ENCODE measurements at places on chromosomes 7 and 10. TPM values are rescaled to one million over a fixed set of nuclear protein-coding genes. Genes with fewer than 3 reads are reported as not detected.

Gene TMEM270
- polyA plus RNA-seq = not detected

Gene FZD1
- polyA plus RNA-seq = 26.1 TPM

DNA sequence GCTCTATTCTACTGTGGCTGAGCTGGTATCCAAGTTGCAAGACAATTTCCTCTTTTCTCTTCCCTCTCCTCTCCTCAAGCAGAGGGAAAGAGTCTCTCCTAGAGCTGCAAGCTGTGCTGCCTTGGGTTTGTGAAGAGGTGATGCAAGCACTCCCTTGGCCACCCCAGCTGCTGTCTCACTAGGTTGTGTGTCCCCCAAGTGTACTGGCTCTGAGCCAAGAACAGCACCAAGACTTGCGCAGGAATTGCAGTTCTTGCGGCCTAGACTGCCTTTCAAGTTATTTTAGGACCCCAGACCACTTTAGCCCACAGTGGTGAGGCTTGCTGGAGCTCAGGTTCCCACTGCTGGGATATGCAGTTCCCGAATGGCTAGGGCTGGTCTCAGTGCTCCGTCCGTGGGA, 411.6 kb downstream of the DPP6 start:
- no peak for DNase-seq

Gene BRAT1
- polyA plus RNA-seq = 15.7 TPM

- DNase-seq = no peak
These were observed 464.5 kb upstream of the LRRN3 start for GRCh38 chr7:110626414-110626813.

Gene ENTPD1
- polyA plus RNA-seq = 14.7 TPM

Gene RAPGEF5
- 15.6 TPM for polyA plus RNA-seq

DNA sequence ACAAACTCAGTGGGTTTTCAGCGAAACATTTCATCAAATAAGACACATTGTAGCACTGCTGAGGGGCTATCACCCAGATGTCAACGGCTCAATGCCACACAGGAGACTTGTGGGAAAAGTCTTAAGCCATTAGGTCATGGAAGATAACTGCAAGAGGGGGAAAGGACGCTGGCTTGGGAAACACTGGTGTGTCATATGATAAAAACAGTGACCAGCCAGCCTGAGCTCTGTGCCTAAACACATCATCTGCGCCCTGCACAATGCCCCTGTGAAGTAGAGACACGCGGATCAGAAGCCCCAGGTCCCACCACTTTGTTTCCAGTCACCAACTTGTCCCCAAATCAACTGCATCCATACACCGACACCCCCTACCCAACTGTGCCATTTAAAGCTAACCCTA, 116.7 kb downstream of the TNS3 start:
- DNase-seq = no peak

Gene NEUROG3
- not detected for polyA plus RNA-seq

Gene MBL2
- not detected for polyA plus RNA-seq

DNA sequence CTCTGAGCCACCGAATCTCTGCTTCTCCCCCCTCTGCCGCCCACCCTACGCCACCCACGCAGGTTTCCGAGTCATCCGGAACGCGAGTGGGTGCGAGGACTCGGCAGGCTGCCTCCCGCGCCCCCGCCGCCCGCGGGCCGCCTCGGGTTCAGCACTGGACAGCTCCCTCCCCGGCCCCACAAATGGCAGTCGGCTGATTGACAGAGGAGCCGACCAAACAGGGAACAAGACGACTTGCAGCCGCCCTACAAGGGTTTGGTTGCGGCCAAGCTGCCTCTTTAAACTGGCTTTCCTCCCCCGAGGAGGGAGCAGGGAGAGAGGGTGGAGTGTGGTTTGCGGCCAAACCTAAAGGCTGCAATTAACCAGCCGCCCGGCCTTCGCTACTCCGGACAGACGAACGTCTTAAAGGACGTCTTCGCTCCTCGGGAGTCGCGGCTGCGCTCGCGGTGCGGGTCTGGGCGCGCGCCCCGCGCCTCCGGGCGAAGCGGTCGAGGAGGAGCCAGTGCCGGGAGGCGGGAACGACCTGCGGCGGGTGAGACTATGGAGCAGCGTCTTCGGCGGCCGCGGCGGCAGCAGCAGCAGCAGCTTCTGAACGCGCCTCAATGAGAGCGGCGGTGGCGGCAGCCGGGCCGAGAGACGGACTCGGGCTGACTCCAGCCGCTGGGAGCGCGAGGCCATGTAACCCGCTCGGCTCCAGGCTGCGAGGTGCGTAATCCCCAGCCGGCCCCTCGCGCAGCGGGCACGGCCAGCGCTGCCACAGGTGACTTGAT, at the start of gene GPR158:
TSS of gene GPR158 (plus strand) at position 541 of the 770 bp plus-strand sequence. CDS start 420 bp downstream, outside the sequence.
- peak; percentile 92 for DNase-seq

DNA sequence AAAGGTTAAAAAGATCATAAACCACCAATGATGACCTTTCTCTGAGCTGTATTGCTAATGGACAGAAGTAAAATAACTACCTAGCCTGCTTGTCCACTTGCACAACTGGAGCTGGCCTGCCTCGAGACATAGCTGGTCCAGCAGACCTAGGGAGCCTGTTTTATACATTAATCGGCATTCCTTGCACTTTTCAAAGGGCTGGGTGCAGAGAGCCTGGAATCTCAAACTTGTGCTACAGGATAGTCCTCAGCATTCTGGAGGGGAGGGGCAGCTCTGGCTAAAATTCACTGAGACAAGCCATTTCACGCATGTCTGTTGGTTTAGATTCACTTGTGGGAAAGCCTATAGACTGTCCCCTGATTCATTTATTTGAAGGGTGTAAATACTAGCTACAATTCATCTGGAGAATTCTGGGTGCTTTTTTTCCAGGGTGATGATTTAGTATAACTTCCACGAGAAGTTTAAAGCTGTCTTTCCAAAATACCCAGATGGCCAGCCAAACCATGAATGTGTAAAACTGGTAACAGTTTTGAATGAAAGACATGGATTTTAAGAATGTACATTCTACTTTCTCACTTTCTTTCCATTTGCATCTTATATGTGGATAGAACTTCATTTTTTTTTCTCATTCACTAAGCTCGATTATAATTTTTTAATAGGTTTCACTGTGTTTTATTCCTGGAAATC, 389.4 kb downstream of the KCNMA1 start:
- no peak for DNase-seq

DNA sequence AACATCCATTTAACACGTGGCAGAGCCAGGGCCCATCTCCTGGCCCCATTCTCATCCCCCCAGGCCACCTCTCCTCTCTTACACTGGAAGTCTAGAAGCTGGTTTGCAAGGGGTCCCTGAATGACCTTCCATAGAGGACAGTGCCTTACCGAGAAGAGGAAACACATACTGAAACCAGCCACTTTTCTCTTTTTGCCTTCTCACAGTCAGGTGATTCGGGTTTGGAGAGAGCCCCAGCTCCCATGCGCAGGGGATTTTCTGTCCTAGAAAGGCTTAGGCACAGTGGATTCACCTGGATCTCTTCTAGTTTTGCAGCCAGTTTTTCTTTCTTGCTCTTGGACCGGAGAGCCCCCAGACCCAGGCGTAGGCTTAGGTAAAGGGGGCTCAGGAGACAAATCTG, 334.1 kb upstream of the C7orf33 start:
- DNase-seq = no peak

DNA sequence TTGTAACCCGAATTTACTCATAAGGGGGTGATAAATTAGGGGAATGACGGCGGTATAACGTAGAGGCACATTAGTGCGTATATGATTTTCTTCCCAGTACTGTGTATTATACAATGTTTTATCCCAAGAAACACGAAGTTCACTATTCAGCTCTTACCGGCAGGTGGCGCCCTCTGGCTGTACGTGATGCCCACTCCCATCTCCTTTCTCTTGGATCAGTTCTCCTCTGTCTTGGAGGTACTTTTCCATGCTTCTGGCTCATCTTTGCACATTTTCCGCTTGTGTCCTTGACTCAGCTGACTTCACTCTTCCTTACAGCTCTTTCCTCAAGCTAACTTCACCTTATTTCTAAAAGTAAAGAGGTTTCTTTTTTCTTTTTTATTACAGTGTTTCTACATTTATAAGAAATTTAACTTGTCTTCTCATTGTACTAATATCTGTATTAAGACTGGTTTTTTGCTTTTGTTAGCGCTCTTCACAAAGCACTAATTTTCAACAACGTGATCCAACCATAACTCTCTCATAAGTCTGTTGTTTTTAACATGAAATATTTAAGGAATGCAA, 21.3 kb downstream of the TMEM176B start:
- peak; percentile 71 for DNase-seq

DNA sequence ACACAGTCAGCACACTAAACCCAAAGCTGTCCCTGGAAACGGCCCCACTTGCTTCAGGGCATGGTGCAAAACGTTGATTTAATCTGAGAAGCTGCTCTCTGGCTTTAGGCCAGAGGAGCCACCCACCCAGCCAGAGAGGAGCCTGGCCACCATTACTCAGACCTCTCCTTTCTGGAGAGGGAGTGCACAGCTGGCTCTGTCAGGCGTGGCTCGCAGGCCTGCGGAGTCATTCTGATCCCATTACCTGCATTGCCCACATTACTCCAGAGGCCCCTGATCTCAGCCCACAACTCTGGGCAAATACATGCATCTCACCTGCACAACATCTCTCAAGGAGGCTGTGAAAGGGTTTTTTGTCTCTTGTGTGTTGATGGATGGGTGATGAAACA, 370.0 kb upstream of the IGFBP3 start:
- DNase-seq = no peak

- DNase-seq = no peak
These were observed 89.6 kb downstream of the CACNB2 start for GRCh38 chr10:18229826-18230225.

DNA sequence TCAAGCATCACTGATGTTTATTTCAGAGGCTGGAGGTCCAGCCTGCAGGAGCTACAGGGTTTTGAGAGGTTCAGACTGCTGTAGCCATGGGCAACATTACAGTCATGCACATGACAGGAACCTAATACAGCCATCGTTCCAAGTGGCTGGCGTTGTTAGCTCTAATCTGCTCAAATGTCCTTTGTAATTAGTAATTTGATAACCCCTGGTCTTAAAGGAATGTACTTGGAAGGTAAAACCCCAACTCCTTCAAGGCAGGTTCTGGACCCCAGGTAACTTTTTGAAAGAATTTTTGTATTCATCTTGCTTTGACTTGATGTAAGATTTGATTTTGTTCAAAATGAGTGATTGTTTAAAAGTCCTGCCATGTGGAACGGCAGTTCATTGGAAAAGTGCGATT, 34.7 kb upstream of the FOXI2 start:
- no peak for DNase-seq

Gene ZNF138
- polyA plus RNA-seq = 10.0 TPM

DNA sequence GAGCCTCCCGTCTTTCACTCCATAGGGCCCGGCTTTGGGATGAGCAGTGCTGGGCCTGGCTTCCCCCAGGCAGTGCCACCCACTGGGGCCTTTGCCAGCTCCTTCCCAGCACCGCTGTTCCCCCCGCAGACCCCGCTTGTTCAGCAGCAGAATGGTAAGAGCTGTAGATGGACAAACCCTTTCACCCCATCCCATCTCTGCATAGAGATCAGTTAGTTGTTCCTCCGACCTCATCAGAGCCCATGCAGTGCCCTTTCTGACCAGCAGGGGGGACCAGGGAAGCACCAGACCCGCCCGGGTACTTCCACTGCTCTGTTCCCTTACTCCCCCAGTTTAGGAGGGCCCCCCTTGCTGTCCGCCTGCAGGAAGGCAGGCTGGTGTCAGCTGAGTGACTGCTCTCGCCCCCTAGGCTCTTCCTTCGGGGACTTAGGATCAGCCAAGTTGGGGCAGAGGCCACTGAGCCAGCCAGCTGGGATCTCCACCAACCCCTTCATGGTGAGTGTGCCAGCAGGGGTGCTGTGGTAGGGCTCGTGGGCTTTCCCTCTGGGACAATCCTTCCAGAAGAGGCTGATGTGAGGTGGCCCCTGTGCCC, 9.8 kb downstream of the SAP25 start:
- DNase-seq = no peak

- no peak for DNase-seq
These were observed 30.9 kb downstream of the NACAD start for GRCh38 chr7:45057878-45058277.

Gene GPR26
- polyA plus RNA-seq = not detected

- DNase-seq = no peak
These were observed 310.4 kb downstream of the CTNNA3 start for GRCh38 chr10:67385566-67385965.

Gene ATOH7
- 0.08 TPM for polyA plus RNA-seq

Gene GFRA1
- polyA plus RNA-seq = 45.7 TPM

All from muscle of back (tissue), 13 donors.